AG08396 (cell line): ENCODE measurements at places on chromosomes 7 and 10.

DNA sequence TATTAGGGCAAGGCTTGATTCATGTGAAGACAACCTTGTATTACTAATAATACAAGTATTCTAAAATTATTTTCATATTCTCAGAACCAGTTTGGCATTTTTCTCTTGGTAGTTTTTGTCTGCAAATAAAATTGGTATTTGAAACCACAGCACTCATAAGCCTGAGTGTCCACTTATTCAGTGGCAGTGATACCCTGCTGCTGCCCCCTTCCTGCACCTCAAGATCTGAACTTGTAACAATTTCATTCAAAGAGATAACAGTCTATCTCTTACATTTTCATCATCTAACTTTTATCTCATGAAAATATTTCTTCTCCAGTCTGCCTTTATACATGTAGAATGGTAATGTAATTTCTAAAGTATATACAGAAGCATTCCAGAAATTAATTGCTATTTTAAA, 9.3 kb downstream of the TFAM start:
- no peak for DNase-seq

DNA sequence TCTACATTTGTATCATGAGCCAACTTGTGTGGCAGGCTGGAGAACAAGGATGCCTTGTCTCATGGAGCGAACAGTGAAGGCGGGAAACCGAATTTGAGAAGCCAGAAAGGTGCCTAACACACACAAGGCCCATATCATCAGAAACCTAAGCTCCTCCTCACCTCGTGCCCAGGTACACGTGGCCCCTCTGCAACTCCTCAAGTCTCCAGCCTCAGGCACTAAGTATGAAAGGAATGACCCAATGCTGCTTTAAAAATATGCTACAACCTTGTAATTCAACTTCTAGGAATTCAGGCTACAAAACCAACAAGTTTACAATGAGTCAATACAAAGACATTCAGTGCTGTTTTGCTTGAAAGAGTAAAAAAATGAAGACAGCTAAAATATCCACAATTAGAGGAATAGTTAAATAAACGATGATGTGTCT, 95.7 kb downstream of the CDK6 start:
- peak; percentile 44 for DNase-seq

DNA sequence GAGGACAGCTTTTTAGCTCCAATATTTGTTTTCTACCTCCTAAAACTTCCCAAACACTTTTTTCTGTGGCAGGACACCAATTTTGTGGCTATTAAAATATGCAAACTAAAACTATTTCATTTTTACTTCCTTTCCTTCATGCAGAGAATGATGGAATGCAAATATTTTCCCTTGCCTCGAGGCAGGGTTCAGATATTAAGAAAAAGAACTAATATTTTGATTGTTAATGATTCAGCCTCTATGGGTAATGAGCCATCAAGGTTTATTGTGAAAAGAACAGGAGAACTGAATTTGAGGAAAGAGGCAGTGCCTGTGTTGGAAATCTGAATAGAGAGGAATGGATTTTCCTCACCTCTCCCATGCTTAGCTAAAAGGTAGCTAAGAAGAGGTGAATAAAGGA, 43.1 kb upstream of the CASD1 start:
- no peak for DNase-seq

GRCh38 chr7:131104596-131105293, 222.9 kb upstream of the MKLN1 start:
- no peak for DNase-seq

GRCh38 chr10:59550061-59550460, 159.6 kb downstream of the SLC16A9 start:
- no peak for DNase-seq

DNA sequence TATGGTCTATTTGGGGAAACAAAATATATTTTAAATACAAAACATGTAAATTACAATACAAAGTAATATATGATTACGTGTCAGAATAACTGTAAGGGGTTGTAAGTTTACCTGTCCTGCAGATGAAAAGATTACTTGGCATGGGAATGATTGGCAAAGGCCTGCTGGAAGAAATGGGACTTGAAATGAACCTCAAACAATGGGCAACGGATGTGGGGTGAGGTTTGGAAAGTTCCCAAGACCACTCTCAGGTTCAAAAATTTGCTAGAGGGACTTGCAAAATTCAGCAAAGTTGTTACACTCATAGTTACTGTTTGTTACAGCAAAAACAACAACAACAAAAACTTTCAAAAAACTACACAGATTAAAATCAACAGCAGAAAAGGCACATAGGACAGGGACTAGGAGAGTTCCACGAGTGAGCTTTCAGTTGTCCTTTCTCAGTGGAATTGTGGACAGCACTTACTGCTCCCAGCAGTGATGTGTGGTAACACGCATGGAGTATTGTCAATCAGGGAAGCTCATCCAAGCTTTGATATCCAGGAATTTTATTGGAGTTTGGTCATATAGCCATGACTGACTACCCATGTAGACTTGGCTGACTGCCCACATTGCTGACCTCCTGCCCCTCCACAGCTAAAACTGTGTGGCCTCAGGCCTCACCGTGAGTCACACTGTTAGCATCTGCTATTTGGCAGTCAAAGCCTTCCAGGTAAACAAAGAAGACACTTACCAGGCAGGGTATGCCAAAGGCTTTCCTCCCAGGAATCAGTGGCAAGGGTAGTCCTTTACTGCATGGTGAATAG, 43.8 kb downstream of the EXOC6 start:
- peak; percentile 64 for DNase-seq

GRCh38 chr7:30471205-30471604, 7.4 kb downstream of the NOD1 start:
- no peak for DNase-seq

DNA sequence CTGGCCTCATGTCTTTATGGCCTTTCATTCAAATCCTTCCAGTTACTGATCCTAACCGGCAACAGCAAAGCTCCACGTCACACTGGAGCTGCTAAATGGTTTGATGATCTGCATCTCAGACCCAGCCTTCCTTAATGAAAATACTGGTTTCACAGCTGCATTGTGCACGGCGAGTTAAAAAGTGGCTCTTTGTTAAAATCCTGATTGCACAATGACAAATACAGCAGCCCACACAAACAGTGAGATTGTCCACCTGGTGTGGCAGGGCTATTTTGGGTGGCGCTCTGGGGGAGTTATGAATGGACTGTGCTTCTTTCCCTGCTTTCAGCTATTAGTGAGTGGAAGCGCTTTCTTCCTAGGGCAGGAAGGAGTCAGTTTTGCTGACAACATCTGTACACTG, 63.4 kb upstream of the C1QL3 start:
- DNase-seq: no peak

- DNase-seq: no peak
Measured at GRCh38 chr10:75766106-75766505, 334.7 kb downstream of the LRMDA start.

DNA sequence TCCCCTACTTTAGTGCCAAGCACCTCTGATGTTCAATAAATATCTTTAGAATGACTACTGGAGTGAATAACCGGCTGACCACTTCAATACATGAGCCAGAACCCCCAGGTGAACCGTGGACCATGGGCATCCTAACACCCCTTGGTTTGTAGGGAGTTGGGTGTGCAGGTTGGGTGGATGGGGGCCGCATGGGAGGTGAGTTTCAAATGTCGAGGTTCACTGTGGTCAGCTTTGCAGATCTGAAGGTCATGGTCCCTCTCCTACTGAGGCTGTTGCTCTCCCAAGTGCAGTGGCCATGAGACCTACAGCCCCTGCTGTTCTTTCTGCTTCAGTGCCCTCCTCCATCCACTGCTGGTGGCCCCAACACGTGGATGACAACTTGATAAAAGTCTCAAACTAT, 178.0 kb upstream of the MKI67 start:
- no peak for DNase-seq

DNA sequence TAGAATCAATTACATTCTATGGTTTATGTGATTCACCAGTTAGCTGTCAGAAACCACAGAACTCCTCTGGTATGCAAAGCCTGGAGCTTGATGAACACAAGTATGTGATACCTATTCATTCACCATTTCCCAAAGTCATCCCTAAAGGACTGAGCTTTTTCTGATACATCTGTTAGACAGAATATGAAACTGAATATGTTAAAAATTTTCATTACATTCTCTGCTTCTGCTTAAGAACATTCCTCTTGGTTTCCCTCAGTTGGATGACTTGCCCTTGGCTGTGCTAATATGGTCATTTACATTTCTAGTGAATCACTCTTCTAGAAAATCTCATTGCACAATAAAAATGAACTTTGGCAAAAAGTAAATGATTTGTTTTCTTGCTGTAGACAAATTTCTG, 10.8 kb upstream of the PON1 start:
- peak; percentile 12 for DNase-seq

- DNase-seq: no peak
Measured at GRCh38 chr10:13587391-13587790, 626 bp downstream of the PRPF18 start.

- no peak for DNase-seq
Measured at GRCh38 chr7:146090023-146090645, 26.5 kb upstream of the CNTNAP2 start.

DNA sequence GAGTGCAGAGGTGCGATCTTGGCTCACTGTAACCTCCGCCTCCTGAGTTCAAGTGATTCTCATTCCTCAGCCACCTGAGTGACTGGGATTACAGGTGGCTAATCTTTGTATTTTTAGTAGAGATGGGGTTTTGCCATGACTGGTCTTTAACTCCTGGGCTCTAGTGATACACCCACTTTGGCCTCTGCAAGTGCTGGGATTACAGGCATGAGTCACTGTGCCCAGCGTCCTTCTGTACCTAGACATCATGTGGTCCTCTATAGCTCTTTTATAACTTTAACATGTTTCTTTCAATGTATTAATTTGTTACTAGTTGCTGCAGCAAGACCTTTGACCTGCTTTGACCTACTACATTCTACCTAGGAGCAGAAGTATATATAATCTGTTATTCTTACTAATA, 38.7 kb upstream of the BICC1 start:
- no peak for DNase-seq

DNA sequence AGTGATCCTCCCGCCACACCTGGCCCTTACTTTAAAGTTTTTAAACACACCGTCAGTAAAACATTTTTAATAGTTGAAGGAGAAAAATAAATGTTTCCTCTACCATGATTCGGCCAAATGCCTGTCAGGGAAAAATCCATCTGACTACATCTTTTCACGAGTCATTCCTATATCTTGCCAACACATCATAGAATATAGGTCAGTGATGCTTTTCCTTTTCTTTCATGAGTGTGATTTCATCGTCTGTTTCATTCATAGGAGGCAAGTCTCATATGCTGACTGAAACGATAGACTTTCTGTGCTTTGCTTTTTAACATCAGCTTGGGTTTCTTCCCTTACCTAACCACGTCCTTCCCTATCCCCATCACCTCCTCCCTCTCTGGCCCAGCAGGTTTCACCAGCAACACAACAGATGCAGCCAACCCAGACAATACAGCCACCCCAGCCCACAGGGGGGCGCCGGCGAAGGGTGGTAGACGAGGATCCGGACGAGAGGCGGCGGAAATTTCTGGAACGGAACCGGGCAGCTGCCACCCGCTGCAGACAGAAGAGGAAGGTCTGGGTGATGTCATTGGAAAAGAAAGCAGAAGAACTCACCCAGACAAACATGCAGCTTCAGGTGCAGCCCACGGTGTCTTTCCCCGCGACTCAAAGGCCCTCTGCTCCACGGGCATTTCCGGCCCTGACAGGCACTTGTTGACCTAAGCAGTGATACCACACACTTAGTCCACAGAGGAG, 149.2 kb downstream of the TRIL start:
- peak; percentile 15 for DNase-seq

DNA sequence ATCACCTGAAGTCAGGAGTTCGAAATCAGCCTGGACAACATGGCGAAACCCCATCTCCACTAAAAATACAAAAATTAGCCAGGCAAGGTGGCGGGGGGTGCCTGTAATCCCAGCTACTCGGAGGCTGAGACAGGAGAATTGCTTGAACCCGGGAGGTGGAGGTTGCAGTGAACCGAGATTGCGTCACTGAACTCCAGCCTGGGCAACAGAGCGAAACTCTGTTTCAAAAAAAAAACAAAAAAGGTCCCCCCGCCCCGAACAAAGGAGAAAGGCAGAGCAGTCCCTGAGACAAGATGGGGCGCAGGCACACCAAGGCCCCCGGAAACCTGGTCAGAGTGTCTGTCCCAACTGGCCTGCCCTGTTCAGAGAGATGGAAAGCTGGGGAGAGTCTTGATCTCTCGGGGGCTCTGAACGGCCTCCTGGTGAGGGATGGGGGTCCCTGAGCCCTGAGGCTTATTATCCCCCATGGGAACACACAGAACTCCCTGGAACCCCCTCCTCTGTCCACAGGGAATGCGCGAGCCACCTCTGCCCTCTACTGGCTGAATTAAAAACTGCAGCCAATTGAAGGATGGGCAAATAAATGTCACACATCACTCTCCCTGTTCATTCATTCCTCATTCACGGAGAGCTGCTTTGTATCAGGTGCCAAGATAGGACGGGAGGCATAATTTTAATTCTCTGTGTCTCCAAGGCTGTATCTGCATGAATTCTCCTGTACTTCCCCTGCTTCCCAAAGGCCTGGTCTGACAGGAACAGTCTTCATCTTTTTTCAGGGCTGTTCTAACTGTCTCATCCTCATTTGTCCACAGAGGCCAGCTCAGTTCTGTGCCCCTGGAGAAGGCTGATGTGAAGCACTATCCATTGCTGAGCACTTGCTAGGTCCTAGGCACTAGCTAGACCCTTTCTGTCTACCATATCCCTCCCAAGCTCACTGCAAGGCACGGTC, 28.9 kb downstream of the MAT1A start:
- peak; percentile 51 for DNase-seq

DNA sequence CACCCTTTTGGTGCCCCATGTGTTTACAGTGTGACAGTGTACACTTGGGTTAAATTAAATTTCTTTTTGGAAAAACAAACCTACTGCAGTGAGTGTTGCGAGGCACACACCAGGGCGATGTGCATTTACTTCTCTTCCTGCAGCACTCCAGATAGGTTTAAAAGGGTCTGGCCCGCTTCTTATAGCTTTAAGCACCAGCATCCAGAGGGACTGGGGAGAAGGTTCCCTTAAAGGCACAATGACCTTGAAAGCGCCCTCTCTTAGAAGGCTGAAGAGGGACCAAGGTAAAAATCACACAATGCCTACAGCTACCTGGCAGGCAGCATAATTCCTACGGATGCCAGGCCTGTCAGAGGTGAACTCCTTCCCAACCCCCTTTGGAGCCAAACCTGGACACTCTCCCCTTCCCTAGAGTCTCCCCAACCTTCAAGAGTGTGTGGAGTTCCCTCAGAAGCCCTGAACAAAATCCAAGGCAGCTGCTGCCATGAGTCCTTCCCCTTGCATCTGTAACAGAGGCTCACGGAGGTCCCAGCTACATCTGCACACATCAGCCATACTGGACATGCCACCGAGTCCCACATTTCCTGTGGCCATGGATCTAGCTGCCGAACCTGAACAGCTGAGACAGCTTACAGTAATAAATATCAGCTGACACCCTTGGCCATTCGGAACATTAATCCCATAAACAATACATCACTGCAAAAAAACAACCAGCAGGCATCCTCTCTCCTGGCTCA, 33.2 kb downstream of the TRIM8 start:
- DNase-seq: no peak
